ENCODE measurements at places on chromosomes 2 and 18.

- peak; percentile 56 for DNase-seq
Observed at GRCh38 chr2:105926960-105927678, 182.4 kb downstream of the NCK2 start.

- DNase-seq: no peak
Observed at GRCh38 chr2:120279708-120280107, 27.1 kb downstream of the RALB start.

GRCh38 chr2:8538931-8539621 is 142.8 kb upstream of the ID2 start:
- no peak for DNase-seq

DNA sequence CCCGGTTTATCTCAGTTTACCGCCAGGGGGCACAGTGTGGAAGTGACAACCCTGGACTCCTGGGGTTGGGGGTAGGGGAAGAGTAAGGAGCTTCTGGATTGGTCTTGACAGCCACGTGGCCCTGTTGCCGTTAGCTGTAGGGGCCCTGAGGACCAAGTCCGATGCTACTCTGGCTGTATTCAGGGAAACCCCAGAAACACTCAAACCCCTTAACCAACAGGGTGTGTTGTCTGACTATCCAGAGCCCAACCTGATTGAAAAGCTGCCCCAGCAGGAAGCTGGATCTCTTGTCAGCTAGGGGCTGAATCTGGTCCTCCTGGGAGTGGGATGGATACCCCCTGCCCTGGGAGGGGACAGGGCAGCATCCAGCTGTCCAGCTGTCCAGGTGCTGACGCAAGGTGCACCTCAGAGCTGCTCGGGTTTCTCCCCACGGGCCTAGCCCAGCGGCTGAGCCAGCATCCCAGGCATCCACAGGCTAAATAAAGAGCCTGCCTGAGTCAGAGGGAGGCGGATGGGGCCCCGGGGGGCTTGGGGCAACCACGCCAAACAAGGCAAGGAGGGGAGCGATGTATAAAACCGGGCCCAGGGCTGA is 3.1 kb upstream of the GMPPA start:
- DNase-seq: peak; percentile 55

- no peak for DNase-seq
Observed at GRCh38 chr18:62795813-62796212, 80.5 kb downstream of the PHLPP1 start.

- no peak for DNase-seq
Observed at GRCh38 chr2:11914455-11914854, 168.0 kb downstream of the LPIN1 start.

DNA sequence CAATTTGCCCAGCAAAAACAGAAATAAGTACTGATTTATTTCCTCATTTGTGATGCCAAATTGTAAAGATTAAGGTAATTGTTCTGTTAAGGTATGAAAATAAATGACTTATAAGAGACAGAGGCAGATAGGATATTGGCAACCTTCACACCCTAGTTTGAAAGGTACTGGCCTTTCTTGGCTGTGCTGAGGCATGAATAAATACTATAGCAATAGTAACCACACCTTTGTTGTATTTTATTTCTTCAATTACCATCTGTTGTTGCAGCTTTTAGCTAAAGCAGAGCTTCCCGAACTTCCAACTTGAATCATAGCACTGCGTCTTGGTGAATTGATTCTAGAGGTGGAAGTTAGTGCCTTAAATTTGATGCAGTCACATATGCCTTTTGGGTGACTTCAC is 55.9 kb downstream of the FMNL2 start:
- DNase-seq: no peak

DNA sequence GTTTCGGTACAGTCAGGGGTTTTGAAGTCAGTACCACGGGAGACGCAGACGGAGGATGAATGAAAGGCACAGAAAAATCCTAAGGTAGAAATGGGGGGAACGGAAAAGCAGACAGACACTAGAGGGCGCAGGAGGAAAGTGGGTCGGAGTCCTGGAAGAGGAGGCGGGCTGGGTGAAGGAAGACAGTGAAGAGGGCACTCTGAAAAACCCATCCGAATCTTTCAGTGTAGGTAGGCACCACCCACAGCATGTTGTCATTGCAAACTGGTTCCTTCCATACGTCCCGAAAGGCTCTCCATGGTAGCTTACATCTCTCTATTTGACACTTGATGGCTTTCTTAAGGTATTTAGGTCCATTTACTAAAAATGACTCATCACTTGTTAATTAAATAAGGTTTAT is 18.5 kb upstream of the ZNF236 start:
- DNase-seq: peak; percentile 77

DNA sequence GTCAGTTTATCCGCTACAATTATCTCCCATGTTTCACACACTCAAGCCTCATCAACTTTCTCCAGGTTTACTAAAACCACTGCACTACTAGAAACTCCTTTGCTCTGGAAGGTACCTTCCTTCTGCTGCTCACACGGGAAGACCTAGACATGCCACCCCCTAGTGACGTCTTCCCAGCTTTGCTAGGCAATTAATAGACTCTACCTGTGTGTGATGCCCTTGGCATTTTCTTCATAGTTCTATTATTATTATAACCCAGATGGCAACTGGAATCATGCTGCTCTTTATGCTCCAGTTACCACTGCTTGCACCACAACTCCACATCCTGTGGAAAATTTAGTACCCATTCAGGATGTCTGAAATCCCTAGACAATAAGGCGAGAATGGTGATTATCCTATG is 42.4 kb downstream of the CACNB4 start:
- DNase-seq: no peak

- DNase-seq: no peak
Observed at GRCh38 chr18:50573679-50574078, 13.8 kb downstream of the MAPK4 start.

- no peak for DNase-seq
Observed at GRCh38 chr2:157866202-157866601, 9.9 kb downstream of the ACVR1 start.

- DNase-seq: no peak
Observed at GRCh38 chr2:143840601-143841000, 679.3 kb downstream of the ZEB2 start.

DNA sequence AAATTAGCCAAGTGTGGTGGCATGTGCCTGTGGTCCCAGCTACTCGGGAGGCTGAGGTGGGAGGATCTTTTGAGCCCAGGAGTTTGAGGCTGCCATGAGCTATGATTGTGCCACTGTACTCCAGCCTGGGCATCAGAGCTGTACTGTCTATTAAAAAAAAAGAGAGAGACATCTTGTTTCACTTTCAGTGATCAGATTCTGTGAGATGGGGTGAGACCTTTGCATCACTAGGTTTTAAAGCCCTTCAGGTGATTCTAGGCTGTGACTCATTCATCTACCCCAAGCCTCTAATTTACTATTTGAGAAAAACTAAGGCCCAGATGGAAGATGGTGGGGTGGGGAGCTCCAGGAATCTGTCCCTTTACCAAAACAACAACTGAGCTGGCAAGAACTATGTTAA is 7.1 kb downstream of the C2orf92 start:
- no peak for DNase-seq

DNA sequence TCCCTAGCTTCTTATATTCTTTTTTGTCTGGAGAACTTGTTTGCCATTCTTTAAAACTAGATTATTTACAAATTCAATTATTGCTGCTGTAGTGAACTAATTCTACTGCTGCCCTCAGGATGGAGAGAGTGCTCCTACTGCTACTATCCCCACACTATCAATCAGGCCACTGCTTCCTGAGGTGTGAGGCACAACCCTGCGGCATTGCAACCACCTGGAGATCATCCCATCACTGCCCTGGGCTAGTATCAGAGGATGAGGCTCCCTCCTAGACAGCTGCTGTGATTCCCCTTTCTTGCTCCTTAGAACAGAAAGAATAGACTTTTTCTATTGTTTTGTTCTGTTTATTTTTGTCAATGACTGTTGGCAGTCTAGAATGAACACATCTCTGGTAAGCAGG is 146.6 kb downstream of the CDH19 start:
- no peak for DNase-seq

DNA sequence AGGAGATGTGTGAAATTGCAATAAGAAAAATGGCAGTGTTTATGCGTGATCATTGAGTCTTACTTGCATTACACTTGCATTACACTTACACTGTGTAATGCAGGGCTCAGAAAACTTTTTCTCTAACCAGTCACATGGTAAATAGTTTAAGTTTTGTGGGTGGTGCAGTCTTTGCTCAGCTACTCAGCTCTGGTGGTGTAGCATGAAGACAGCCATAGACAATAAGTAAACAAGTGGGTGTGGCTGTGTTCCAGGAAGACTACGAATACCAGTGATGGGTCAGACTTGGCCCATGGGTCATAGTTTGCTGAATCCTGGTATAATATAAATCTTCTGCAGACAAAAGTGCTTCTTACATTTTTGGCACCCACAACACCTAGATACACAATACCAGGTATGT is 115.6 kb upstream of the CYP1B1 start:
- DNase-seq: no peak

DNA sequence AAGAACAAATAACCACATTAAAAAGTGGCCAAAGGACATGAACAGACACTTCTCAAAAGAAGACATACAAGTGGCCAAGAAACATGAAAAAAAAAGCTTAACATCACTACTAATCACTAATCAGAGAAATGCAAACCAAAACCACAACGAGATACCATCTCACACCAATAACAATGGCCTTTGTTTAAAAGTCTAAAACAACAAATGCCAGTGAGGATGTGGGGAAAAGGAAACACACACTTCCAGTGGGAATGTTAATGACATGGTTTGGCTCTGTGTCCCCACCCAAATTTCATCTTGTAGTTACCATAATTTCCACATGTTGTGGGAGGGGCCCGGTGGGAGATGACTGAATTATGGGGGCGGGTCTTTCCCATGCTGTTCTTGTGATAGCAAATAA is 147.1 kb downstream of the GALNT1 start:
- DNase-seq: no peak

DNA sequence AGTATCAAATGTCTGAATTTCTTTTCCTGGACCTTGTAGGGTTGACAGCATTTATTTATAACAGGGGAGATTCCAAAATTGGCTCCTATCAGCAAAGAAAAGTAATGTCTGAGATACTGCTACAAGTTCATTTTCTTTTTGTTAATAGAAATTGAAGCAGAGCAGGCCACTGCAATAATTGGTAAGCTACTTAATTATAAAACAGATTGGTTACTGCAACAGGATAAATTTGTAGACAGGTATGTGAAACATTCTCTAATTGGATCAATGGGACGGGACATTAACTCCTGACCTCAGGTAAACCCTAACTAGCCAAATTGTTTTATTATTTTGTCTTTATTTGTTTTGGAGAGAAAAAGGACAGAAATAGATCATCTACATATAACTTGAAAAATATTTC is 20.5 kb downstream of the NIFK start:
- no peak for DNase-seq

DNA sequence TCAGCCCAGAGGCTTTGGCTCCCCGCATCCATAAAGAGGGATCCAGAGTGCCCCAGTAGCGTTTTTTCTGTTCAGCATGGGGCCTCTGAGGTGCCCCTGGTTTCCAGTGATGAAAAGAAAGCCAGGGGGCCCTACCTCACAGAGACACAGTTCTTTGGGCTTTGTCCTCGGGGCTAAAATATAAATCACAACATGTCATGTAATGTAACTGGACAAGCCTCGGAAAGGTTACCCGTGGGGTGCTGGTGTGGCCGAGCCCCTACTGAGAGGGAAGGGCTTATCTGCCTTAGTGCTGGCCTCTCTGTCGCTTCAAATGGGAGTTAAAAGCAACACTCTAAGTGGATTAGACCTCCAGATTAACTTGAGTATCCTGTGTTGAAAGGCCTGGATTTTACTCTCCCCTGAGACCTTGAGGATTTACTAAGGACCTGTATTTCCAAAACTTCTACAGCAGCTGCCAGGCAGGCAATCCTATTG is 251.6 kb upstream of the APCDD1 start:
- no peak for DNase-seq

DNA sequence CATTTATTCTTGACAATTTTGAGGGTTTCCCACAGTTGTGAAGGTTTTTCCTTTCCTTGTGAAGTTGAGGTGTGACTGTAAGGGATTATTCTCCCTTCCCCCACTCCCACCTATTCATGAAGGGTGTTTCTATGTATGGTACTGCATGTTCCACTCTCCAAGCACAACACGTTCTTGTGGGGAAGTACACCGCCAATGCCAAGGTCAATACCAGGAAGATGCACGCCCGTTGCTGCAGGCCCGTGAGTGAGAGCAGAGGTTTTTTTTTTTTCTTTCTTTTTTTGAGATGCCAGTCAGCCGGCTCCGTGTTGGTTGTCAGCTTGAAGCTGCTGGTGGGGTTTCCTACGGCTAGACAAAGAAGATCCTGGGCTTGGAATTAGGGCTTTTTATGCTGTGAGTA is 38.6 kb upstream of the EPHA4 start:
- DNase-seq: no peak
